ENCODE measurements at places on chromosomes 5 and 9.

DNA sequence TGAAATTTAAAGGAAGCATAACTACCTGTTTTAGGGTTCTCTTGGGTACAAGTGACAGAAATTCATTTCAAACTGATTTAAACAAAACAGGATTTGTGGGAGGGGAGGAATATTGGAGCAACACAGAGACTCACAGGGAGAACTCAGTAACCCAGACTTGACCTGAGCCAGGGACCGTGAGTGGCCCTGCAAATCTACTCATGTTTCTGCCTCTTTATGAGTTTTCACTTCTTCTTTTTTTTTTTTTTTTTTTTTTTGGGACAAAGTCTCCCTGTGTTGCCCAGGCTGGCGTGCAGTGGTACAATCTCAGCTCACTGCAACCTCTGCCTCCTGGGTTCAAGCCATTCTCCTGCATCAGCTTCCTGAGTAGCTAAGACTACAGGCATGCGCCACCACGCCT is 405.6 kb upstream of the ZNF608 start:
- no peak for DNase-seq

- DNase-seq = no peak
These were observed 72.3 kb downstream of the XRCC4 start for GRCh38 chr5:83149671-83150070.

DNA sequence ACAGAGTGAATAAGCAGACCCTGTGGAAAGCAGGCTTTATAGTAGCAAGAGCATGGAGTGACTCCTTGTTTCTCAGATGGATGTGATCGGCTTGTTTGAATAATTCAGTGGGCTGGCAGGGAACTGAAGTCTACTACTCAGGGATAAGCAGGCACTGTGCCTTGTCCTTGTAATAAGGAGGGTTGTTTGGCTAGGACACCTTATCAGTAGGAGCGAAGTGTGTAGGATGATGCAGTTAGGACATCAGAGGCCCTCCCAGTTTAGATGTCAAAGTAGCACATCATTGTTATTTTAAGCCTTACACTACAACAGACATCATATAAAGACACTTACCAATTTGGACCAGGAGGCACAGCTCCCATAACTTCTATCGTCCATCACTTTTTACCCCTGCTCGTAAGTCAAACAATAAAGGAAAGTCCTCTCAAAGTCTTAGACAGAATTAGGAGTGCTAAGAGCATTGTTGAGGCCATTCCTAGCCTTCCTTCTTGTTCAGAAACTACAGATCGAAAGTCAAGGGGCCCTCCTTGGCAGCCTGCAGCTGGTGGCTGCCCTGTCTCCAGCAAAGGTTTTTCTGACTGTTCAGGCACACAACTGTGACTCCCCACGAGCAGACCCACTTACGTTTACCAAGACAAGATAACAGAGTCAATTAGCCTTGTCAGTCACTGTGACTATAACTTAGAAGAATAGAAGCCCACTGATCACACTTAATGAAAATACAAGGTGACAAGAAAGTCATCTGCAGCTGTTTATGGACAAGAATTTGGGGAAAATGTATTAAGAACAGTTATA is 218.6 kb downstream of the SNX18 start:
- DNase-seq = no peak

DNA sequence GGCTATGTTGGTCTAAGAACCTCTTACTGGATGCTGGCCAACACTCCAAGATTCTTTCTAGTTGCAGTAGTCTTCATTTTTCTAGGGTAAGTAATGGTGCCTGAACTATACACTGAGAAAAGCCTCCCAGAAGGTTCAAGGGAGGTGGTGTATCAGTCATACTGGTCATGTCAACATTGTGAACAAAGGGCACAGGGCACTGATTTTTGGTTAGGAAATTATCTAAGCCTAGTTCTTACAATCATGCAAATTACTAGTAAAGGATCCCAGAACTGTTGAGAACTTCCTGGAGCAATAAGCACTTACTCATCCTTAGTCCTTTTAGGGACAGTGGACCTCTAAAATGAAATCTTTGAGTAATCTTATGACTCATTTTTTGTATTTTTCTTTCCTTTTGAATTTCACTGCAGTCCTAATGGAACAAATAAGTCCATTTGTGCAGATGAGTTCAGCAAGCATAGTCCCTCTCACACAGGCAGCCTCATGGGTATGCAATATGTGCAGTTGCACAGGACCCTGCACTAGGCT is 21.1 kb upstream of the CDC42SE2 start:
- no peak for DNase-seq

DNA sequence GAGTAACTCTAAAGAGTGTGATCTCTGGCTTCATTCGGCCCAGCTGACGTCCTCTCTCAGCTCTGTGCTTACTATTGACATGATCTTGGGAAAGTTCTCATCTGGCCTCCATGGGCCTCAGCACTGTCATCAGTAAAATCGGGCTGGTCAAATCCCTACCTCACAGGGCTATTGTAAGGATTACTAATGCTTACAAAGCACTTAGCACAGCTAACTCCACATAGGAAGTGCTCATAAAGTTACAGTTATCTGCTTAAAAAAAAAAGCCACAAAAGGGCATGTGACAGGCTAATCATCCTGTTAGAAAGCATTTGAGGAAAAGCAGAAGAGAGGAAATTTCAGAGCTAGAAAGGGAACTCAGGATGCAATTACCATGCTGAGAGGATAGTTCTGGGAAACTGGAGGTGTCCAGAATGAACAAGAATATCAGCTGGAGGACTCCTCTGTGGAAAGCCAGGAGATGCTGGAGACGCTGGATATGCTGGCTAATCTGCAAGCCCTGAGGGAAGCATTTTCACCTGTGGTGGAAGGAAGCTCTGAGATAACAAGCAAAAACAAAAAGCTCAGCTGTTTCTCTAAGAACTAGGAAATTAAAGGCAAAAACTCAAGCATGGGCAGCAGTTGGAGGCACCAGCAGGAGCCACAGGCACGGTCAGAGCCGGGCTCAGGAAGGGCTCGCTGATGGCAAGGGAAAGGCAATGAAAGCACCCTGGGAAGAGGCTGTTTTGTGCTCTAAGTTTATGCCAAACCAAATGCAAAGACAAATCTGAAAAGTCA is 4.4 kb upstream of the BHMT start:
- DNase-seq = no peak

GRCh38 chr9:91150998-91151717 is 210.6 kb downstream of the AUH start:
- no peak for DNase-seq

- no peak for DNase-seq
These were observed 24.2 kb upstream of the MACIR start for GRCh38 chr5:103234239-103234975.

DNA sequence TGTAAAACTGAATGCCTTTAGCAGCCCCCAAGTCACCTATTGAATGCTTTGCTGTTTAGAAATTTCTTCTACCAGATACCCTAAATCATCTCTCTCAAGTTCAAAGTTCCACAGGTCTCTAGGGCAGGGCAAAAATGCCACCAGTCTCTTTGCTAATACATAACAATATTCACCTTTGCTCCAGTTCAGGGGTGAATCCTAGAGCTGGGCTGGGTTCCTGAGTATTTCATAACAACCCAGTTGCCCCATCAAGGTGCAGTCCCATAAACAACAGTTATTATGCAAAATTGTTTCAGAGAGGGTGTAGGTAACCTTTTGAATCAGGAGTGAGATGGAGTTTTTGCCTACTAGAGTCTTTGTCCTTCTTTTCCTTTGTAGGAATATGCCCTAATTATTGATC is 19.0 kb upstream of the C1QTNF3 start:
- DNase-seq = no peak

DNA sequence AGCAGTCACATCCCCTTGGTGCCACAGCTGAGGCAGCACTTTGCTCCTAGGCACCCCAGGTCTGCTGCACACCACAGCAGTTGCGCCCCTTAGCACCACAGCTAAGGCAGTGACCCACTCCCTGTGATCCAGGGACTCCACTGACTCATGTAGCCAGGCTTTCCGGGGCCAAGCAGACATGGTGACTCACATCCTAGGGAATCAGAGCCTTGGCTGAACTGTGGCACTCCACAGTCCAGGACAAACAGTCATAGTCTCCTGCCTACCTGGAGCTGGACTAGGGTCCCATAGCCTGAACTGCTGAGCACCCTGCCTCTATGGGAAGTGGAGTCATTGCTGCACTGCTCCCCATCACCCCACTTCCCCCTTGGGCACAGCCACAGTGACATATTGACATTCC is 338.7 kb downstream of the NPR3 start:
- no peak for DNase-seq

DNA sequence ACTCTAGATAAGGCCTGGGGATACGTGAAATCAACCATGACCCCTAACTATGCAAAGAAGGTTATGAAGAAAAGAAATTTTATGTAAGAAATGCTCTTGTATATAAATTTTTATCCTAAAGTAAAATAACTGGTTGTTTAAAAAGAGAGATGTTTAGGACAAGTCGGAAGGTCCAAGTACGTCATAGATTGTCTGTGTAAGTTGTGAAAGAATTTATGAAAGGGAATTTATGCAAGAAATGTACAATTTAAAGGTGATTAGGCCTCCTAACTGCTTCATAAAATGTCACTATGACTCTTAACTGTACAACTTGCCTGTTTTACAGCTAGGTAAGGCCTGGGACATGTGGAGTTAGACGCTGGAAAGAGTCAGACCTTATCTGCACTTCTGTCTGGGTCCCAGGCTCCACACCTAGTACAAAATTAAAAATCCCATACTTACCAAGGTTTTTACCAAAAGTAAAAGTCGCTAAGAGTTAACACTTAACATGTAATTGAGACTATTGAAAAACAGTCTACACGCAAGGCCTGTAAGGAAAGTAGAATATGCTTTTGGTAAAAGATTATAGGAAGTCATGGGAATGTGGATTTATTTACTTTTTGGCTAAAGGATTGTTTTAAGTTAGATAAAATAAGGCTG is 77.4 kb downstream of the KIAA0825 start:
- DNase-seq = no peak

- DNase-seq = no peak
These were observed at the start of gene ARID3C for GRCh38 chr9:34628656-34629490. Gene ARID3C (minus strand): TSS chr9:34629066. CDS start chr9:34628014, 1,052 bp downstream.

GRCh38 chr5:32225445-32225844 is 51.3 kb upstream of the GOLPH3 start:
- DNase-seq = no peak

DNA sequence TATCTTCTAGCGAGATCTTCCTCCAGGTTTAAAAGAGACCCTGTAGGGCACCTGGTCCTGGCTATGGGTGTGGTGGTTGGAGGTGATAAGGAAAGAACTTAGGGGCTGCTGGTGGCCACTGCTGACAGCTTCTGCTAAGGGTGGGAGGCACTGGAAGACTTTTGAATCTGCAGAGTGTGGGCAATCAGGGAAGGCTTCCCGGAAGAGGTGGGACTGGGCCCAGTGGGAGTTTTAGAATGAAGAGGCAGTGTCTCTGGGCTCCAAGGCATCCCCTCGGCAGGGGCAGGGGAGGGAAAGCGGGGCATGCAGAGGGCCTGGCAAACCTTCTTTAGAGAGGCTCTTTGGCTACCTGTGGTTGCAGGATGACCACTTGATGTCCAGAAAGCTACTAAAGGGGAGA is 23.0 kb upstream of the DAB2IP start:
- DNase-seq = no peak

DNA sequence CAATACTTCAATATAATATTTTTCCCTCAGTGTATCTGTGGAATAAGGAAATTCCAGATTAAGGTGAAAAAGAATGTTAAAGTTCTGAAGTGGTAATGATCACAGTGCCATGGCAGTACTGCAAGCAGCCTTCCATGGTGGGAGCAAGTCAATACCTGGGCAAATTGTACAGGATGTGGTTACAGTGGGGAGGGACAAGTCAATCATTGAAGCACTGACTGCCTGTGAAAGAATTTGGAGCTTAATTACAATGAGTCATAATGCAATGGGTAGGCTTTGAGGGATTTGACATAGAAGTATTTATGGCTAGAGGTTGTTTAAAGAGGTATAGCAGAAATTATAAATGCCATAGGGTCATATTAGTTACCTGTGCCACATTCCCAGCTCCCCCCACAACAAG is 786.5 kb upstream of the ACO1 start:
- no peak for DNase-seq

- DNase-seq = no peak
These were observed 167.9 kb upstream of the PAPPA start for GRCh38 chr9:115985657-115986056.

DNA sequence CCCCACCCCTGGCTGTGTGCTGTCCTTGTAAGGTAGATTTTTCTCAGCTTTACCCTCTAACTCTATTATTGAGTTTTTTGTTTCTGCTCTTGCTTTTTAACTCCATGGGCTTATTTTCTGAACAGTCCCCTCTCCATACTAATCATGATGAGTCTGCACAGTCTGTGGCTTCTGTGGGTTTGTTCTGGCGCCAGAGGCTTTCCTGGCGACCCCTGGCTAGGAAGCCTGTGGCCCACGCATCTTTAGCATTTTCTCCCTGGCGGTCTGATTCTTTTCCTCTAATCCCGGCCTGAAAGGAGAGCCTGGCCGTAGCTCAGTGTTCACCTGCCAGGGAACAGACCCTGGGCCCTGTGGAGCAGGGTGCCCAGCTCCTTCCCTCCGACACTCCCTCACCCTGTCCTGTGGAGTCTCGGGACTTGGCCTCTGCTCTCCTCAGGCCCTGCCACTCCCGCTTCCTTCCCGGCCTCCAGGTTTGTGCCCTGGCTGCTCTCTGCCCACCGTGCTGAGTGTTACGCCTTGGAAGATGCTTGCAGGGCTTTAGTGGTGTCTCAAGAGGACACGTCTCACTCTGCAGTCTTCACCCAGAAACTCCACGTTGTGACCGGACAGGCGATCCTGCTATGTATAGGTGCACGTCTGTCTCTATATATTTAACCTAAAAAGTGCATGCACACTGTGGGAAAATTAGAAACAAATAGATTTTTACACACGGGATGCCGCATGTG is 31.7 kb upstream of the LRRC14B start:
- no peak for DNase-seq

DNA sequence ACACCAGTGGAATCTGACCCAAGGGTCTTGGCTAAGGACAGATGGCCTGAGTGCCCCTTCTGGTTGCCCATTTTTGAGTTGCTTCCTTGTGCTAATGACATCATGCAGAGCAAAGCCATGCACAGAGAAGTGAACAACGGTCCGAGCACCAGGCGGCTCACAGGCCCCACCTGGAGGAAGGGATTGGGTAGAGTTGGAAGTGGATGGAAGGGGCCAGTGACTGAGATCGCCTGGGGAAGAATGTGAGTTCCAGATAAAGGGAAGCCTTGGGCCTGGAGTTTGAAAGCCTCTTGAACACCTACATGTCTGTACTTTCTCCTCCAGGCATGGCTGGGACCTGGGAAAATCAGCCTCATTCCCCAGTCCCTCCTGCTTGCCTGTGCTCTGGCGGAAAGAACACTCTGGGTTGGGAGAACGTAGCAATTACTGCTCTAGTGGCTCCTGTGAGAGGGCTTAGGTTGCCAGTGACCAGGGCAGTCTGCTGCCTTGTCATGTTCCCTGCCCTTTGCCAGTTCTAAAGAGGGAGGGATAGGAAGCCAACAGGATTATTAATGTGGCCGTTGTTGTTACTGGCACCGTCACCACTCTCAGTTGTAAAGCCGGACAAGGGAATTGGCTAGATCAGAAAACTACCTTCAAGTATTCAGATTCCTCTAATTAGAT is 62.5 kb upstream of the PTPN3 start:
- DNase-seq = no peak

- no peak for DNase-seq
These were observed 96.3 kb downstream of the KIAA0825 start for GRCh38 chr5:94522117-94522516.
